ENCODE measurements at places on chromosomes 13 and 19.

- DNase-seq, result no peak
Observed at GRCh38 chr19:8307400-8307964, 676 bp downstream of the CD320 start.

- no peak for DNase-seq
Observed at GRCh38 chr19:4019578-4019977, 12.0 kb downstream of the PIAS4 start.

DNA sequence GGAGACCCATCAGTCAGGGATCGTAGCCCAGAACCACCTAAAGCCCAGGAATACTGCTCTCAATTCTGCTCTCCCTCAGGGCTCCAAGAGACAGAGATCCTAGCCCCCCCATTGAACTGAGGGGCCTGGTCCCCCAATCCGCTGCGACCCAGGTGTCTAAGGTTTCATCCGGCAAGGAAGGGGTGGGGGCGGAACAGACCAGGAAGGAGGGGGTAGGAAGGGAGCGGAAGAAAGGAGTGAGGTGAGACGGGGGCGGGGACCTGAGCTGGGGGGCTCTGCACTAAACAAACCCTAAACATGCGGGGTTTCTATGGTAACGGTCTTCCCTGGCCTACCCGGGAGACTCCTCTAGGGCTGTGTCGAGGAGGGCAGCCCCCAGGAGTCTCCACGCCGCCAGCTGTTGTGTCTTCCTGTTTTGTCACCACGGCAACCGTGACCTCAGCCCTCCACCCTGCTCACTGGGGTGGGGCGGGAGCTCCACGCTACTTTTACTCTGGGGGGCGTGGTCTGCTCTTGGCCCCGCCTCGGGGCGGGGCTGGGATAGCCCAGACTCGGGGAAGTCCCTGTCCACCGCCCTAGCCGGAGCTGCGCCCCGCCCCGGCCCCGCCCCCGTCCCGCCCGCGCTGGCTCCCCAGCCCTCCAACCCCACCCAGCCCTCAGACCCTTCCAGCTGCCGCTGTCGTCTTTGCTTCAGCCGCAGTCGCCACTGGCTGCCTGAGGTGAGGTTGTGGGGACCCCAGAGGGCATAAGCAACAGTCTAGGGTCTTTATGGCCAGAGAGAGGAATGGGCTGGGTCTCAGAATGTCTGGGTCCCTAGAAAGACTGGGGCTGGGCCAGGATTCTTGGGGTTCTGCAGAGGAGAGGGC lies at the start of gene MYADM:
Gene MYADM, plus strand, starts transcription at position 659 of the 866 bp plus-strand sequence. CDS start 5,647 bp downstream, outside the sequence.
- peak; percentile 100 for DNase-seq

GRCh38 chr13:103039183-103039582 lies 27.0 kb downstream of the SLC10A2 start:
- DNase-seq, result no peak

GRCh38 chr13:78437781-78438180 lies 165.6 kb downstream of the POU4F1 start:
- DNase-seq, result no peak

DNA sequence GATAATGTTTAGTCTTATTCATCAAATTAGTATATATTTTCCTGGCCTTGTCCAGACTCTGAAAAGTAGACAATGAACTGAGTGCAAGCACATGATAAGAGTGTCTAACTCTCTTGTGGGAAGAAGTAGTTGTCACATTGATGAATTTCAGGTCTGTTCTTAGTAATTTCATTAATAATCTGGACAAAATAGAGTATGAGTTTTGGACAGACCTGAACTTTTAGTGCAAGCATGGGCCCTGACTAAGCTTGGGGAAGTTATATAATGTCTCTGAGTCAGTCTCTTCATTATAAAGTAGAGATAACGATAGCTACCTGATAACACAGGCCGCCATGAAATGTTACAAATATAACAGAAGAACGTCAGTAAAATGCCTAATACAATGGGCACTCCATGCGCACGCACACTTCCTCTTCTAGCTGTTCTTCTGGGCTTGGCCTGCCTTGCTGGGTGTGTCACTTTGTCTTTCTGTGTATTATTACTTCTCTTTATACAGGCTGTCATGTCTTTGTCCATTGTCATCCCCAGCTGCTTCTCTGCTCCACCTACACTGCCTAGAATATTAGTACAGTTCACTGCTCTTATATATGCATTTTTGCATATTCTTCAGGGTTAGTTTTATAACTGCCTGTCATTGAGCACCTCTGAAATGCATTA lies 129.1 kb upstream of the HTR2A start:
- DNase-seq, result no peak

DNA sequence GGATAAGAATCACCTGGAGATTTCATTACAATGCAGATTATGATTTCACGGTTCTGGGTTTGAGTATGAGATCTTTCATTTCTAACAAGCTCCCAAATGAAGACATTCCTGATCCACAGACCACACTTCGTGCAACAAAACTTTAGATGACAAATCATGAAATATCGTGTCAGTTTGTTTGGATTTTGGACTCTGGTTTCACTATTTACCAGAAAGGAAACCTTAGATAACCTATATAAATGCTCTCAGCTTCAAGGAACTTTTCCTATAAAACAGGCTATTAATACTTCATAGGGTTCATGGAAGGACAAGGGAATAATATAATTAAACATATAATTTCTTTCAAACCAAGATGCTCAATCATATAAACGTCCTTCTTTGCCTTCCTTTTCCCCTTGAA lies 930.5 kb upstream of the SLC10A2 start:
- no peak for DNase-seq

GRCh38 chr19:35098413-35099049 lies 17.1 kb upstream of the FXYD3 start:
- no peak for DNase-seq

- DNase-seq, result no peak
Observed at GRCh38 chr13:59658027-59658737, 505.5 kb downstream of the DIAPH3 start.

- no peak for DNase-seq
Observed at GRCh38 chr13:74986609-74987008, 495.4 kb downstream of the TBC1D4 start.

- no peak for DNase-seq
Observed at GRCh38 chr13:106656186-106656585, 88.2 kb upstream of the ARGLU1 start.

GRCh38 chr13:109764470-109765291 lies 21.7 kb downstream of the IRS2 start:
- DNase-seq, result no peak

GRCh38 chr13:27334774-27335435 lies 64.3 kb downstream of the RASL11A start:
- DNase-seq, result no peak

DNA sequence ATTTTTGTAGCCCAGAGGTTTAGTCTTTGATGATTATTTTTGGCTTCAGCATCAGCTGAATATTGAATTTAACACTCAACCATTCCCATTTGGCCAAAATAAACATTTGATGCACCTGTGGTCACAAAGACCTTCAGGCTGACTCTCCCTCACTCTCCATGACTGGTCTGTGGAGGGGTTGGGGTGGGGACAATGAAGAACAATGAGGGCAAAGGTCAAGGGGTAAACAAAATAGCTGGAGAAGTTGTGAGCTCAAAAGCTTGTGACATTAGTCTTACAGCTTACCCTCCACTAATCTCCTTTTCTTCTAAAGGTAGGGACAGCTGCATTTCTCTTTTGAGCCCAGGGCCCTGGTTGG lies 86.9 kb downstream of the SLC15A1 start:
- DNase-seq, result no peak

DNA sequence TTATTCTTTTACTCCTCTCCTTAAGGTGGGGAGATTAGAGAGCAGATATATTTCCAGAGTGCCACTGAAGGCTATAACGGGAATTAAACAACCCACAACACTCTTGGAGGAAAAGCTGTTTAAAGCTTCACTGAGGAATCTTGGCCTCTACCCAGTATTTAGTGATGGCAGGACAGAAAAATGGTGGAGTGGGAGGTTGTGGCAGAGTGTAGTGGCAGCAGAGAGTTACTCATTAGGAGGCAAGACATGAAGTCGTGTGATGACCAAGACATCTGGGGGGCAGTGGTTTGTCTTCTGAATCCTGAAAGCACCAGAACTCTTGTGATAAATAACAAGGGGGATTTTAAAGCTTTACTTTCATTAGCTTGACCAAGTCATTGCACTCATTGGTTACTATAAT lies 563.5 kb upstream of the SLITRK5 start:
- no peak for DNase-seq

DNA sequence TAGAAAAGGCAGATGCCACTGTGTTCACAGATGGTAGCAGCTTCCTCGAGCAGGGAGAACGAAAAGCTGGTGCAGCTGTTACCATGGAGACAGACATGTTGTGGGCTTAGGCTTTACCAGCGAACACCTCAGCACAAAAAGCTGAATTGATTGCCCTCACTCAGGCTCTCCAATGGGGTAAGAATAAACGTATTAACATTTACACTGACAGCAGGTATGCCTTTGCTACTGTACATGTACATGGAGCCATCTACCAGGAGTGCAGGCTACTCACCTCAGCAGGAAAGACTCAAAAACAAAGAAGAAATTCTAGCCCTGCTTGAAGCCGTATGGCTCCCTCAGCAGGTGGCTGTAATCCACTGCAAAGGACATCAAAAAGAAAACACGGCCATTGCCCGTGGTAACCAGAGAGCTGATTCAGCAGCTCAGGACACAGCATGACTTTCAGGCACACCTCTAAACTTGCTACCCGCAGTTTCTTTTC lies 197.7 kb downstream of the ZNF737 start:
- DNase-seq, result no peak

DNA sequence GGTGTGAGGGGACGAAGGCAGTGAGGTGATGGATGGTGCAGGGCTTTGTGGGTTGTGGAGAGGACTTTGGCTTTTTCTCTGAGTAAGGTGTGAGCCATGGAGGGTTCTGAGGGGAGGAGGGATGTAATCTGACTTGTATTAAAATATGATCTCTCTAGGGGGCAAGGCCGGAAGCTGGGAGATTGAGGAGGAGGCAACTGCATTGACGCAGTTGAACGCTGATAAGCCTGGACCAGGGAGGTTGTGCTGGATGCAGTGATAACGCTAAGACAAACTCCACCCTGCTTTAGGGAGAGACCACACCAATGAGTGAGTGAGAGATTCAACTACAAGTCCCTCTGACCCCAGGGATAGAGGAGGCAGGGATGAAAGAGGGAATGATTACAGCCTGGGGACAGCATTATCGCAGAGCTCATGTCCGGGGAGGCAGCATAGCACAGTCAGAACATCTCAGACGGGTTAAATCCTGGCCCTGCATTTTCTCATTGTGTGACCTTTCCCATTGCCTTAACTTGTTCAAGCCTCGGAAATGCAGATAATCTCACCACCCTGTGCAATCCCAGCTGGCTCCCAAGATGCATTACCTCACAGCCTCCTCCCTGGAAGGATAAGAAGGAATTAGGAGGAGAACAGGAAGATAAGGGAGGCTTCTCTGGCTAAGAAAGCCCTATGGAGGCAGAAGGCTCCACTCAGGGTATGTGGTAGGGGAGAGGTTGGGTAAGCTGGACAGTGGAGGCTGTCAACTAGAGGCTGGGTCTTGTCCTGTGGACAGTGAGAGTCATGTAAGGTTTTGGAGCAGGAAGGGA lies 124.2 kb downstream of the CACNA1A start:
- DNase-seq, result no peak

GRCh38 chr13:46951516-46951915 lies 54.7 kb upstream of the HTR2A start:
- DNase-seq, result no peak

- DNase-seq, result peak; percentile 63
Observed at GRCh38 chr19:53463263-53463662, 4.3 kb upstream of the ZNF813 start.

DNA sequence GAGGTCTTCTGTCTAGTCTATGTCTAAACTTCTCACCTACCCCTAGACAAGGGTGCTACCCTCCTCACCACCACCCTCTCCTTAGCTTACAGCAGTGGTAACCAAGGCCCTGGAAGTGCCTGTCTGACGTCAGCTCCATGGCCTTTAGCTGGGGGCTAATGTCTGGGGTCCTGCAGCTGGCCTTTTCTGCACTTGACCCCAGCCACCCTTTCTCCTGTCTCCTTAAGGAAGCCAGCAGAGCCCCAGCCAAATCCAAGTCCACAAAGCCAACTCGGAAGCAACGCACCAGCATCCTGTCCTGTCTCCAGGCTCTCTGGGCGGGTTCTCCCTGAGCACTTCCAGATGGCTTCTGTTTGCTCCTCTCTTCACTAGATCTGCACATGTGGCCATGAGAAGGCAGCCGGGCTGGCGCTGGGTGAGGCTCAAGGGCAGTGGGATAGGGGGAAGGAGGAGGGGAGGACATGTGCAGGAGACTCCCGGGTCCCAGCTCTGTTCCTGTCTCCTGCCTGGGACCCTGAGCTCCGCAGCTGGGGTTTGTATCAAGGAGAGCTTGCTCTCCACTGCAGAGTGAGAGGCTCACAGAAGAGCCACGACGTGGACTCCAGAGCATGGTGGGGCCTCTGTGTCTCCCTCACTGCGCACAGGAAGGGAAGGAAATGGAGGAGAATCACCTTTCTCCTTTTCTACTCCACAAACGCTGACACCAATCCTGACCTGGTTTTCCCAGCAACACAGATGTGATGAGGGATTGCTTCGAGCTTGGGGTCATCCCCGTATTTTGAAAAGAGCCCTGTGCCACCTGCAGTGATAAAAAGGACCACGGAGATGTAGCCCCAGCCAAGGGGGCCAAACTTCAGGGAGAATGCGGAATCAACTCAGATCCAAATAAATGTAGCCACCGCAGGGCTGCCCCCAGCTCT lies 204.2 kb downstream of the USP12 start:
- no peak for DNase-seq

GRCh38 chr13:59519819-59520218 lies 643.9 kb downstream of the DIAPH3 start:
- DNase-seq, result no peak

GRCh38 chr13:83796364-83796763 lies 85.9 kb downstream of the SLITRK1 start:
- DNase-seq, result no peak

DNA sequence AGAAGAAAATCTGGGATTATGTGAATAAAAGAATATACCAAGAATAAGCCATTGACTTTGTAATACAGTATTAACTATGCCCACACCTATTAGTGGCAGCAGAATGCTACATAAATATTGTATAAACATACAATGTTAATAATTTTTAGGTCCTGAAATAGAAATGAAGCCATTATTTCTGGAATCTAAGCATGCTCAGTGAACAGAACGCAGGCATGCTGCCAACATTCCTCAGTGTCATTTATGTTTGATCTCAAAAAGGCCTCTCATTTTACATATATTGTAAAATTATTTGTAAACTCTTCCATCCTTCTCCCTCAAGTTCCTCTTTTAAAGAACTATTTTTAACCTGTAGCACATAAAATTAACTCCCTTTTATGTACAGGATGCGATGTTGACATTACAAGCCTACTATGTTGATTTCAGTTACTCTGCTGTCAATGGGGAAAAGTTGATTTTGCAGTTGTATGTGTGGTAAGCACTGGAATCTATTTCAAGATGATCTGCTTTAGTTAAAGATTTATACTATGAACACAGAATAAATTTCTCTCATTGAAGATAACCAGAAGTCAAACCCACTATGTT lies 118.8 kb downstream of the VWA8 start:
- no peak for DNase-seq

- no peak for DNase-seq
Observed at GRCh38 chr19:30719189-30719998, 347.2 kb downstream of the ZNF536 start.

- DNase-seq, result no peak
Observed at GRCh38 chr13:43529796-43530195, 257.0 kb downstream of the ENOX1 start.
